ENCODE measurements at places on chromosomes 12 and 14.

GRCh38 chr12:118271183-118271582 lies 101.5 kb downstream of the TAOK3 start:
- no peak for DNase-seq

GRCh38 chr12:54428050-54429013 lies 9.3 kb upstream of the ITGA5 start:
- no peak for DNase-seq

DNA sequence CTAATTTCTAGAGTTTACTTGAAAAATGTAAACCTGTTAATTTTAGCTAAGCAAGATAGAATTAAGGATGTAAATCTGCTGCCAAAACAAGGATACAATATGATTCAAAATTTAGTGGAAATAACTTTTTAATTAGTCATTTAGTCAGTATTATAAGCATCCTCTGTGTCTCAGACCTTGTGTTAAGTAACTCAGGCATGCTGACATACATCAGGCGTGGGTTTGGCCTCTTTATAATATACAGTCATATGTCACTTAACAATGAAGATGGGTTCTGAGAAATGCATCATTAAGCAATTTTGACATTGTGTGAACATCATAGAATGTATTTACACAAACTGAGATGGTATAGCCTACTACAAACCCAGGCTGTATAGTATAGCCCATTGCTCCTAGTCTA lies 386.9 kb downstream of the ZFP36L1 start:
- no peak for DNase-seq

- no peak for DNase-seq
Measured at GRCh38 chr14:21486640-21487087, 9.7 kb downstream of the TOX4 start.

DNA sequence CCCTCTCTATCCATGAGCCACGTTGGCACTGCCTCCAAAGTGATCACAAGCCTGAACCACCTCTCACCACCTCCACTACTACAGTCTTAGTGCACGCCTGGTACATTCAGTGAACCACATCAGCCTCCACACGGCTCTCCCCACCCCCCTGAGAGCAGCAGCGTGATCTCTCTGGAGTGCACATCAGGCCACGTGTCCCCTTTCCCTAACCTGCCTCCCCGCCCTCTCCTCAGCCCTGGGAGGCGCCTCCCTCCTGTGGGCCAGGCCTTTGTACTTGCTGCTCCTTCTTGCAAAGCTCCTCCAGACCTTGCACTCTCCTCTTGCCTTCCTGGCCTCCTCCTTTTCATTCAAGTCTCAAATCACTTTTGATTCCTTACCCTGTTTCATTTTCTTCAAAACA lies 49.8 kb downstream of the SLC6A12 start:
- DNase-seq: no peak

DNA sequence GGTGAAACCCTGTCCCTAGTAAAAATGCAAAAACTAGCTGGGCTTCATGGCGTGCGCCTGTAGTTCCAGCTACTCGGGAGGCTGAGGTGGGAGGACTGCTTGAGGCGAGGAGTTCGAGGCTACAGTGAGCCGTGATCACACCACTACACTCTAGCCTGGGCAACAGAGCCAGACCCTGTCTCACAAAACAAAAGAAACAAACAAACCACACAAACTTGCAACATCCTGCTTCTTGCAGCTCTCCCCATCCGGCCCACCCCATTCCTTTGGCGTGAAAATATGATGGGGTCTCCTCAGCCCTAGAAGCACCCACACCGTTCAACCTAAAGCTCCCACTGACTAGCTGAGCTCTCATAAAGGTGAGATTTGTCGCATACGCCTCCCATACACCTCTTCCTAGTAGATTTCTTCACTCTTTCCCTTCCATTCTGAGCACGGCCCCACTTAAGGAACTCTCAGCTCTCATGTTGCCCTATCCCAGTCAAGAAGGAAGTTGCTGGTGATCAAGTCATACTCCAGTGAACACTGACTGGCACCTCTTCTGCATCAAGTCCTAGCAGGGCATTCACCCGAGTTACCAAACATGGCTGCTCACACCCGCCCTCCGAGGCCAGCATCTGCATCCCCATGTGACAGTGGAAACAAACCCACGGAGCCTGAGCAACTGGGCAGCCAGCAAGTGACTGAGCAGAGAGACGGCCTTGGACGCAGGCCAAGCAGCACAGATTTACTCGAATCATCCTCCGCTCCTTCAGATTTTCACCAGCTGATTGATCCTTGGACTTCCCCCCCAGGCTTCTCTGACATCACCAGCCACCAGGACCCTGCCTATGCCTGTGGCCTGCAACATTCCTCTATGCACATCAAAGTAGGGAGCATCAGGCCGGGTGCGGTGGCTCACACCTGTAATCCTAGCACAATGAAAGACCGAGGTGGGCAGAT lies 18.9 kb upstream of the CD27 start:
- no peak for DNase-seq

DNA sequence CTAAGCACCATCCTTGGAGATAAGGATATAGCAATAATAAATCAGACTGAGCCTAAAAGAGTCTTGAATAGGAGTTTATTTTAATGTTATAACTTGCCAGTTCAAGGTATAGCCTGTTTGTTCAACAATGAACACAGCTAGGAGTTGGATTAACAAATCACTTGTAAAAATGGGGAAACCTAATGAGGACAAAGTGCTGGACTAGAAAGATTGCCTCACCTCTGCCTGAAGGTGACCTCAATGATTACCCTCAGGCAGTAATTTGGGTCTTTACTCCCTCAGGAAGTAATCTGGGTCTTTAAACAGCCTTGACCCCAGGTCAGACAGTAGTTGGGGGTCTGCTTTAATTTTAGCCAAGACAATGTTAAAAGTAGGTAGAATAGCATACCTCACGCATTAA lies 35.5 kb upstream of the CDKL1 start:
- no peak for DNase-seq

DNA sequence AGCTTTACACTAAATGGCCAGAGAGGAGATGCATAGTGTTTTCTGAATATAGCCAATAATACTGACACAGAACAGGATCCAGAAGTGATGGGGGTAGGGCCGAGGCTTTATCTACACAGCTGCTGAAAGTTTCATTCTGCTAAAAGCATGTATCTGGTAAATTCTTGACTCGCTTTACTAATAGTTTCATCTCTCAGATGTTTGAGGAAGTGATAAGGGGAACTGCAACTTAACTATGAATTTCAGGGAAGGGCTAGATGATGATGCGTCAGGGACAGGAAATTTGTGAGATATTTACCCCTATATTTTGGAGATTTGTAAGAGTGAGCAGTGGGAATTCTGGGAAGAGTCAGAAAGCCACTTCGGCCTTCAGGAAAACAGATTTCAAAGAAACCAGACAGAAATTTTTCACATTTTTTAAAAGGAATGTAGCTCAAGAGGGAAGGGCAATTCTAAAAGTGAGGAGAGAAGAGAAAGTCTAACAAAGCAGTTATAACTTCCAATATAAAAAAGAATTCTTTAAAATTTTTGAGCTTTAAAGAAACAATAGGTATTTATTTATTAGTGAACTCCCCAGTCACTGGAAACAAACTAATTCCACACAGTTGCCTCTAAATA lies 243.1 kb downstream of the BCAT1 start:
- no peak for DNase-seq

DNA sequence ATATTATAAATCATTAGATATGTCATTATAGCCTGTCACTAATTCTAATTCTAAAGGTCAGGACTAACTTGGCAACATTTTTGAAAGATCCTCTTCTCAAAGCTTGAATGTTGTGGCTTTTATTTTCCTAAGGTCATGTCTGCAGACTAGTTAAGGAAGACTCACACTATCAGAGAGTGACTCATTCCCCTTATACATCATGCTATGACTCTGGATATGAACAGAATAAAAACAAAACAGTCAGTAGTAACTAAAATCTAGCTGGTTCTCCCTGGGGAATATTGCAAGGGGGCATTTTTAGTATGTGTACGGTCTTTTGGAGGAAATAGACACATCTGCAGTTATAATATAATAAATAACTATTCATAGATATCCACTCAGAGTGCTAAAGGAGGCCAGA lies 170.6 kb downstream of the SLC2A13 start:
- DNase-seq: no peak

GRCh38 chr12:9124383-9125031 lies 8.8 kb upstream of the A2M start:
- no peak for DNase-seq

- no peak for DNase-seq
Measured at GRCh38 chr12:120283318-120283717, 8.4 kb downstream of the RNU4-2 start.

- no peak for DNase-seq
Measured at GRCh38 chr12:517538-517937, 57.8 kb downstream of the B4GALNT3 start.

GRCh38 chr12:81078469-81079196 lies 754 bp downstream of the ACSS3 start:
- DNase-seq: no peak

GRCh38 chr14:51298895-51299294 lies 58.8 kb downstream of the TMX1 start:
- no peak for DNase-seq

GRCh38 chr14:102103062-102103695 lies 16.3 kb upstream of the HSP90AA1 start:
- DNase-seq: no peak

DNA sequence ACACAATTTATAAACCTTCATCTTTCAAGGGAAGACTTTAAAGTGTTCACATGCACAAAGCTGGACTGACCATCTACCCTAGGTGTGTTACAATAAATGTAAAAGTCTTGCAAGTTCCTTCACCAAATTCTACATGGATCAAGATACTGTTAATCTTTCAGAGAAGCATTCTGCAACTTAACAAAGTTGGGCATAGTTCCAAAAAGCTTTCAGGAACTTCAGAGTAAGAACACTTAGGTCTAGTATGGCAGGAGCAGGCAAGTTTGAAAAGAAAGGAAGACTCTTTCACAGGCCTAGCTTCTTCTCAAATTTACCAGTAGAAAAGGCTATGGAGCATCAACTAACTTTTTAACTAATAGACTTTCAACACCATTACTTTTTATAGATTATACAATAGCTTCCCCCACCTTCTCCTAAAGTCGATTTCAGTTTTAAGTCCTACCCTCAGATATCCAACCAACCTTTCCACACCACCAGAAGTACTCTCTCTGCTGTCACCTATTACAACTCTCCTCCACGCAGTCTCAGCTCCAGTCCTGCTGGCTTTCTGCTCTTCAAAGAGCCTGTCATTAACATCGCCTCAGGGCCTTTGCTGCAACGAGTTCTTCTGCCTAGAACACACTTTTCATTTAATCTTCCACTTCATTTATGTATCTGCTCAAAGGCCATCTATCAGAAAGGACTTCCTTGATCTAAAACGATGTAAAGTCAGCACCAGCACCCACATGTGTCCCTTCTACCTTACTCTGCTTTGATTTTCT lies 333.9 kb downstream of the CEP128 start:
- no peak for DNase-seq

- DNase-seq: no peak
Measured at GRCh38 chr14:63974176-63974575, 121.4 kb downstream of the SYNE2 start.

DNA sequence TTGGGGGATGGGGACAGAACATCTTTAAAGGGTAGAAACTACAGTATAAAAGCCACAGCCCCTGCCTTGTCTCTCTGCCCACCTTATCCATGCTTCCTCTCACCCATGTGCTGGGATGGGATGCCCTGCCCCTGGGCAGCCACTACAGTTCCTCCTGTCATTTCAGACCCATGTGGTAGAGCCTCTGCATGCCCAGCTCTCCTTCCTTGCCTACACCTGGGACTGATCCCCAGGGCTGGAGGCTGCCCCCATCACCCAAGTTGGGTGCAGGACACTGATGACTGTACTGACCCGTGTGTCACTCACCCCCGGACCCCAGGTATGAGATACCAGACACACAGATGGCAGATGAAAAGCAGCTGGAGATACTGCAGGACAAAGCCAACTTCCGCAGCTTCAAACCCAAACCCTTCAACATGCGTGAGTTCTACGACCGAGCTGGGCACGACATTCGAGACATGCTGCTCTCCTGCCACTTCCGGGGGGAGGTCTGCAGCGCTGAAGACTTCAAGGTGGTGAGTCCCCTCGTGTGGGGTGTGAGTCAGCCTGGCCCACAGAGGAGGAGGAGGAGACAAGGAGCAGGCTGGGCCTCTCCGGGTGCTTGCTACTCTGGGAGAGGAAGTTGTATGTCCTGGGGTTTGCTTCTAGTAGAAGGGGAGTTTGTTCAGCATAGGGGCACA lies 2.2 kb downstream of the ASIC1 start:
- DNase-seq: no peak

DNA sequence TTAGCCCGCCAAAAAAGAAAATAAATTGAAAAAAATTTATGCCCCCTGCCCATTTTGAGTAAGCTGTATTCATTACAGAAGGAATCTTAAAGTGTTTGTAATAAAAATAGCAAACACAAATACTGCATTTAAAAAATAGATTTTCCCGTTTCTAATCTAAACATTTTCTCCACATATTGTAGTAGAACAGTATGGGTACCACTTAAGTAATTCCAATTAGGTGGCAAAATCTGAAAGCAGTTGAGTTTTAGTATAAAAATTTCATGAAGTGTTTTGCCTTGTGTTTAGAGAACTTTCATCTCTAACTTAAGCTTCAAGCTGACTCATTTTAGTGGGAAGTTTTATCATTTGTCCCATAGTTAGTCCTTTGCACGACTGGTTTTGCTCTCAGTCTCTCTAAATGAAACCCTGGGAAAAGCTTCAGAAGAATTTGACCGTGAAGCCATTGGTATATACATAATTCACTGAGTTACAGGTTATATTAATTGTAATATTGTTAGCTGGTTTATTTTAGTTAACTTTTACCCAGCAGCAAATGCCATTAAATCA lies 214.6 kb downstream of the ERC1 start:
- no peak for DNase-seq

- DNase-seq: no peak
Measured at GRCh38 chr12:39510001-39510400, 67.1 kb upstream of the KIF21A start.

GRCh38 chr14:75254381-75254822 lies 24.2 kb upstream of the FOS start:
- DNase-seq: peak; percentile 34

DNA sequence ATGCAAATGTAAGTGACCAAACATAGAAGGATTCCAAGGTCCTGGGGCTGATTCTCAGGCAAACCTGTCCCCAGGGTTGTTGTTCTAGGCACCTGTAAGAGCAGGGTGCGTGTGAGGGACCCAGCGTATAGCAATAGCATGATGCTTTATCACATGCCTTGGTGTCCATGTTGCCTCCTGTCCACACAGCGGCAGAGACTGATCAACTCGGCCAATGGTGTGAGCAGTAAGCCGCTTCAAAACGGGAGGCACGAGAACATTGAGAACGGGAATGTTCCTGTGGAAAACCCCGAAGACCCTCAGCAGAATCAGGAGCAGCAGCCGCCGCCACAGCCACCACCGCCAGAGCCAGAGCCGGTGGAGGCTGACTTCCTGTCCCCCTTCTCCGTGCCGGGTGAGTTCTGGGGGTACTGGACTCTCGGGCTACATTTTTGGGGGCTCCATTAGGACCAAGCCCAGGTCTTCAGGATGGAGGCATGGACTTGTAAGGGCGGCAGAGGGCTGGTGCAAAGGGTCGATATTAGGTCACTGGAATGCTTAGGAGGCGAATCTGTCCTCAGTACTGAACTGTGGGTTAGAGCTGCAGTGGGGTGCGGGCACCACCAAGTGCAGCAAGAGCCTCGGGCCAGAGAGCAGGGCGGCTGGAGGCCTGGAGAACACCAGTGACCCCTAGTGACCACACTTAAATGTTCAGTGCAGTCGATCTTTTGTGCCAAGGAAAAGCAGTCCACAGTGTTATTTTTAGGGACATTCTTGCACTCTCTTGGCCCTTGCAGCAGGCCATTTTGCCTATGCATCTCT lies 57.2 kb upstream of the RIN3 start:
- DNase-seq: no peak

GRCh38 chr12:25020621-25021243 lies 71.8 kb upstream of the BCAT1 start:
- DNase-seq: no peak

GRCh38 chr12:62763861-62764645 lies 170.9 kb downstream of the PPM1H start:
- no peak for DNase-seq

All from NCI-H1417 (cell line).